ENCODE measurements at places on chromosomes 11 and 22.

DNA sequence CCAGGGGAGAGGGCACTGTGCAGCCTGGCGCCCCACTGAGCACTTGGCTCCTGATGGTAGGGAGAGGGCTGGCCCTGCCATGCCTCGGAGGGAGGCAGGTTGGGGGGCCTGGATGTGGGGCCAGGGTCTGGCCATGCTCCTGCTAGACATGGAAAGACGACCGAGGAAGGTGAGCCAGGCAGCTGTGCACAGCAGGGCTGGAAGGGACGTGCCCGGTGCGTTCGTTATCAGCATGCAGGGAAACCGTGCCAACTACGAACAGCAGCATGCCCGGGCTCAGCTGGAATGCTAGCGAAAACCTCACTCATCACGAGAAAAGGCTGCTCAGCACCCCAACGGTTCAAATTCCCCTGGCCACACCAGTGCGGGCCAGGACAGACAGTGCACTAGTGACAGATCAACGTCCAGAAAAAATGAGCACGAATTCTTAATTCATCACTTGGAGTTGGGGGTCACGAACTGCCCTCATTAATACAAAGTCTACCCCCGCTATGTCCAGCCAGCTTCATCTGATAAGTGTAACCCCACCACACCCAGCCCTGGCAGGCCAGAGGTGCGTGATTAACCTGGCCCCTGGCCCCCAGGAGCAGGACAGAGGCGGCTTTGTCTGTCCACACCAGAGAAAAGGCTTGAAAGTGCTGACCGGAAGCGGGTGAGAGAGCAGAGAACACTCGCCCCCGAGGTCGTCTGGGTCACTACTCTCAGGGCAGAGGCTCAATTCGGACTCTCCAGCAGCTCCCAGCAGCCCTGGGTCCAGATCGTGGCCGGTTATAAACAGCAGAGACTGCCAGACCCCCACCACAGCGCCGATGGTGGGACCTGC, 84.2 kb downstream of the CELSR1 start:
- H3K36me3 ChIP-seq: no peaks in the 10 kb centered on the region
- H3K27me3 ChIP-seq: no peaks in the 10 kb centered on the region
- no peak overlapping the region for H3K4me3 ChIP-seq
- no peaks in the 10 kb centered on the region for H3K4me1 ChIP-seq
- DNase-seq: no peak

DNA sequence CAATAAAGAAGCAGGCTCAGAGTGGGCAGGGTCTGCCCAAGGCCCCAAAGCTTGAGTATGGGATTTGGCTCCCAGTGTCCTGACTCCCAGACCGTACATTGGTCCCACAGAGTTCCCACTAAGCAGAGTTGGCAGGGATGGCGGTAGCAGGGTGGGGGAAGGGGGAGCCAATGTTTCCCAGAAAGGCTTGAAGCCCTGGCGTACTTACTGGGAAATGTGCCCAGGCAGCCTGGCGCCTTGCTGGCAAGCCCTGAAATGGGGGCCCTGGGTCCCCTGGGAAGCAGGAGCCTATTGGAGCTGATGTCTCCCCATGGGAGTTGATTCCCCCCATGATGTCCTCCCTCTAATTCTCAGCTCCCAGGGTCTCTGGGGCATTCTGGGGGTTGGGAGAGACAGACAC, 9.3 kb downstream of the ARHGEF17 start:
- H3K4me3 ChIP-seq: no peak overlapping the region
- H3K27me3 ChIP-seq: no peaks in the 10 kb centered on the region
- no peak for DNase-seq
- no peaks in the 10 kb centered on the region for H3K36me3 ChIP-seq

DNA sequence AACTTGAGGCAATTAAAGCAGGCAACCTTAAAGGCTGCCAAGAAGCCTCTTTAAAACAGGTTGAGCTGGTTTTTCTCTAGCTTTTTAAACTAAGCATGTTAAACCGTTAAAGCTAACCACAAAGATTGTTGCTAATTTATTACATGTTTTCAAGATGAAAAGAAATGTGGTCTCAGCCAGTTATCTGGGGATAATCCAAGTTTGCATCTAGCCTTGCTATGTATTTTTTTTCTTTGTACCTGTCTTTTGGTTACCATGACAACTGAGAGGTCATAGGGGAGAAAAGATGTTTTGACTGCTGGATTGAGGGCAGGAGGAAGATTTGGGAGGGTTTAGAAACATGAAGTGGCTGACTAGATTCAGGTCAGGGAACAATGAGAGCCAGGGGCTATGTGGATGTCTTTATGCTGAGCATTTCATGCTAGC, 19.2 kb upstream of the PGM2L1 start:
- H3K27me3 ChIP-seq: no peaks in the 10 kb centered on the region
- H3K4me1 ChIP-seq: no peaks in the 10 kb centered on the region
- no peak for DNase-seq
- H3K36me3 ChIP-seq: no peaks in the 10 kb centered on the region

DNA sequence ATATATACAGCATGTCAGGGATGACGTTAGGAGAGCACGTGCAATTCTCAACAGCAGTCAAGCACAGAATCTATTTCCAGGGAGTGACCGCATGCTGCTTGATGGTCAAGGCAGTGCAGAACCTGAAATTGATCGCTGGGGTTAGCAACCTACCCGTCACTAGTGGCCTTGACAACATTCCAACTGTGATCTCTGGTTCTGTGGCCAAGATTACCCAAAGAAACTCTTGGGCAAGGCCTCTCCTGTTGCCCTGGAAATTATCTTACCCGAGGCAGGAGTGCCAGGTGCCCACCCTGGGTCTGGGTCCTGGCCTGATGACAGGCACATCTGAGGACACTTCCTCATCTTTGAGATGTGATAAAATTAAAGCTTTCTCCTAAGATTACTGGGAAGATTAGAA, 2.2 kb downstream of the TM7SF2 start:
- peaks cover 28% of the 10 kb centered on the region for H3K4me1 ChIP-seq
- H3K4me3 ChIP-seq: no peak overlapping the region
- H3K27me3 ChIP-seq: no peaks in the 10 kb centered on the region
- no peaks in the 10 kb centered on the region for H3K36me3 ChIP-seq
- H3K27ac ChIP-seq: no peak overlapping the region
- DNase-seq: no peak

DNA sequence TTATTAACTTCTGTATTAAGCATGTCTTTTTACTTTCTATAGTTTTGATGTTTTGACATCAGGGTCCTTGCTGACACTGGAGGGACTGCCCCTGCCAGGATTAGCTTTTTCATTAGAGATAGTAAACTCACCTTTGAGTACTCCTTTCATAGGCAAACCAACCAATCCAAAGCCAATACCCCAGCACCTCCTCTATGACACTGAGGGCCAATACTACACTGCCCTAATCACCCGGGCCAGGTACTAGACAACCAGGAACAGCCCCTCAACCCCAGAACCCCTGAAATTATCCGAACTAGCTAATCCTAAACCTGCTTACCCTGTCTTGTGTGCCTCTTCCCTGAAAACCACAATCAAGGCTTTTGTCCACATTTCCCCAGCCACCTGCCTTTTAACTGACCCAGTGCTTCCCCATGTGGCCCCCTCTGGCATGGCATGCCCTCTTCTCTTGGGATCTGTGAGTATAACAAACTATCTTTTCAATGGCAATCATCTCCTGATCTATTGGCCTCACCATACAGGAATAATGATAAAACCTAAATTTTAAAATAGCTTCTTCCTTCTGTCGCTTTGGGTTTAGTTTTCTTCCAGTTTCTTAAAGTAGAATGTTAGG, 31.2 kb downstream of the RAB6A start:
- H3K27me3 ChIP-seq: no peaks in the 10 kb centered on the region
- peaks cover 15% of the 10 kb centered on the region for H3K4me1 ChIP-seq
- no peak overlapping the region for H3K27ac ChIP-seq

All from tibial nerve (tissue), 4 donors.